ENCODE measurements at places on chromosomes 7 and 10. TPM values are rescaled to one million over a fixed set of nuclear protein-coding genes. Genes with fewer than 3 reads are reported as not detected.

- no peak for ATAC-seq
Measured at GRCh38 chr10:113157441-113157840, 207.4 kb downstream of the TCF7L2 start.

DNA sequence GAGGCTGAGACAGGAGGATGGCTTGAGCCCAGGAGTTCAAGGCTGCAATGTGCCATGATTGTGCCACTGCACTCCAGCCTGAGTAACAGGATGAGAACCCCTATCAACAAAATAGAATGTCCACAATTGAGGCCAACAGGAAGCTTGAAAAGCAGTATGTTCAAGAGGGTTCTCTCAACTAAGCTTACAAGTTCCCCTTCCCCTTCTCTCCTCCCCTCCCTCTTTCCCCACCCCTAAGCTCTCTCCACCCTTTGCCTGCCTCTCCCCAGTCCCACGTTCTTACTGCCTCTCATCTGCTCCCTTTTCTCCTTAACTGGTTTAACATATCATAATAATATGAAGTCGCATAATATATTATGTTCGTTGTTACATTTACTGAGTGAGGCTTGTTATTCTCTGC lies 35.4 kb downstream of the KIAA1549 start:
- no peak for ATAC-seq

DNA sequence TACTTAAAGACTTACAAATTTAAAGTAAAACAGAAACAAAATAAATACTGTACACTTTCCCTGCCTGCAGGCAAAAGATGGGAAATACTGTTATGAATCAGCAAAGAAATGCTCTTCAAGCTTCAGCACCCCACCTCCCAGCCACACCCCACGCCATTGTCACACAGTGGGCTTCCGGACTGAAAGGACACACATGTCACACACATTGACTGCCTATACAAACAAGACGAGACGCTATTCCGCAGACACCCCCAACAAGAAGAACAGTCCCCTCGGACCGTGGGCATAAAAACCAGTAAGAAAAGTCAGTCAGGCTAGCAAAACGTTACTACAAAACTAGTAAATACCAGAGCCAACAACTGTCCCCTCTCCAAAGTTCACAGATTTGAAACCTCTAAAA lies 22.2 kb upstream of the PARP12 start:
- peak; percentile 81 for ATAC-seq

GRCh38 chr10:17412323-17412722 lies 42.1 kb downstream of the ST8SIA6 start:
- no peak for ATAC-seq

DNA sequence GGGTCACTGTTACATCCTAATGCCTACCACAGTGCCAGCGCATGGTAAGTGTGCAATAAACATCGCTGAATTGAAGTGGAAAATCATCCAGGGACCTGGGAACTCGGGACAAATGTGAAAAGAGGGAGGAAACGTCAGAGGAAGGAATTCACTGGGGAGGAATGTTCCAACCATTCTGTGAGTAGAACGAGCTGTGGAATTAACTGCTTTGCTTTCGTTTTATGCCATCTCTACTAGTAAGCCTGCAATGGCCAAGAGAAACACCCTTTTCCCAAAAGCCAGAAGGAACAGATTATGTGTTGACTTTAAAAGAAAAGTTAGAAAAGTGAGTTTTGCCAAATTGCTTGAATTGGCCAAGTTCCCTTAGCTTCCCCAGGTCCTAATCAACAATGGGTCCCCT lies 1044.9 kb downstream of the TYW1 start:
- no peak for ATAC-seq

GRCh38 chr7:120775755-120776154 lies 82.2 kb downstream of the TSPAN12 start:
- ATAC-seq = peak; percentile 22

Gene PRKCQ
- 1.8 TPM for total RNA-seq

- no peak for ATAC-seq
Measured at GRCh38 chr7:28500138-28500537, 87.8 kb downstream of the CREB5 start.

GRCh38 chr7:96414931-96415292 lies 93.0 kb upstream of the SLC25A13 start:
- ATAC-seq = no peak

GRCh38 chr7:14125998-14126397 lies 136.5 kb upstream of the ETV1 start:
- ATAC-seq = no peak

GRCh38 chr7:64992971-64993370 lies 2.1 kb upstream of the ZNF117 start:
- no peak for ATAC-seq

- ATAC-seq = no peak
Measured at GRCh38 chr7:112940314-112940732, 146.3 kb downstream of the GPR85 start.

DNA sequence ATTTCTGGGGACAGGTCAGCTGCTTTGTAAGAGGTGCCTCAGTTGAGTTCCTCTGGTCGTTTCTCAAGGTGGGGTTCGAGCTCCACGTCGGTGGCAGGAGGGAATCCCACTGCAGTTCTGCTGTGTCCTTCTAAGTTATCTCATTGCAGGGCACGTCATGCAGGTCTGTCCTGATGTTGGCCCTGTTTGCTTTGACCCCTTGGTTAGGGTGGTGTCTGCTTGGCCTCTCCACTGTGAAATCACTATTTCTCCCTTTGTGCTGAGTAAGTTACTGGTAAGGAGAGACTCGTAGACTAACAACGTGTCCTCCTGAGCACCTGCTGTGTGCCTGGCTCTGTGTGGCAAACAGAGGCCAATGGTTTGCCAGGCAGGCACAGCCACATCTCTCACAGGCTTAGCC lies 372.9 kb upstream of the ZMIZ1 start:
- ATAC-seq = no peak

- no peak for ATAC-seq
Measured at GRCh38 chr7:44824894-44825526, 22.9 kb downstream of the H2AZ2 start.

GRCh38 chr10:74289951-74290350 lies 138.9 kb downstream of the ADK start:
- no peak for ATAC-seq

- no peak for ATAC-seq
Measured at GRCh38 chr7:51357821-51358220, 41.2 kb upstream of the COBL start.

DNA sequence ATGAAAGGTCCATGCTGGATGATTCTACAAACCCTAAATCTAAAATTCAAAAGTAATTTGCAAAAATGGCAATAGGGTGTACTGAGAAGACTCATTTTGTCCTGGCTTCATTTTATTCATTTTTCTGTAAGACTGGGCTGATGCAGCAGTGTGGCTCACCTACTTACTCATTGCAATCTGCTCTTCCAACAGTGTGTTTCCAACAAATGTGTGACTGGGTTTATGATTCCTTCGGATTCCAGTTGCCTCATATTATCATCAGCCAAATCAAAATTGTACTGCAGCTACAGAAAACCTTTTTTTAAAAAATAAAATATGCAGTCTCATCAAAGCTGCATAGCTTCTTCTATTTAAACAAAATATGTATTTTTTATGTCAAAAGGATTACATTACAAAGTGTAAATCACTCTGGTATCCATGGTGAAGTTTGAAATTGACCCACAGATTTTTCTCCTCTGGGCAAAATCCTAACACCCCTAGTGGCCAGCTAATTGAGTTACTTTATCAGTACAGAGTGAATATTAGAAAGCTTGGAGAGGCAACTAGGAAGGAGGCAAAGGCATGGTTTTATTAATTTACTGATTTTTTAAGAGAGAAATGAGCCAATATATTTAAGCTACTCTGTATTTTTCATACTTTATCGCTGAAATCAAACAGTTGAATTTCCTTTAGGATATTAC lies 390.3 kb downstream of the MAGI2 start:
- no peak for ATAC-seq

DNA sequence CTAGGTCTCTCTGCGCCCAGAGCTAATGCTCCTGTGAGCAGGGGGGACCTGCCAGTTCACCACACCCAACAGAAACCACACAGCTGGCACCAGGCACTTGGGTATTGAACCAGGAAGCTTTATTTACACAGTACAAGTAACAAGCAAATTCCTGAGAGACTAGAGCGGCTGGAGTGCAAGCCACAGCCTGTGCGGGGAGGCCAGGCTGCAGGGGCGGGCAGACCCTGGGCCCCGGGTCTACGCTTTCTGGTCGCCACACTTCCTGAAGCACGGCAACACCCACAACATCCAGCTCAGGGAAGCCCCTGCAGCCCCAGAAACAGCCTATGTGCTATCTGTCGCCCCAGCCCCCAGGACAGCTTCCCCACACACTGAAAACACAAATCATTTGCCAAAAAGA lies 125.0 kb downstream of the FAM53B start:
- peak; percentile 38 for ATAC-seq

Gene HNRNPF
- 71.1 TPM for total RNA-seq

Gene IFIT1B
- 0.55 TPM for total RNA-seq

Gene HYAL4
- not detected for total RNA-seq

GRCh38 chr7:88922944-88923343 lies 127.4 kb upstream of the TEX47 start:
- no peak for ATAC-seq

DNA sequence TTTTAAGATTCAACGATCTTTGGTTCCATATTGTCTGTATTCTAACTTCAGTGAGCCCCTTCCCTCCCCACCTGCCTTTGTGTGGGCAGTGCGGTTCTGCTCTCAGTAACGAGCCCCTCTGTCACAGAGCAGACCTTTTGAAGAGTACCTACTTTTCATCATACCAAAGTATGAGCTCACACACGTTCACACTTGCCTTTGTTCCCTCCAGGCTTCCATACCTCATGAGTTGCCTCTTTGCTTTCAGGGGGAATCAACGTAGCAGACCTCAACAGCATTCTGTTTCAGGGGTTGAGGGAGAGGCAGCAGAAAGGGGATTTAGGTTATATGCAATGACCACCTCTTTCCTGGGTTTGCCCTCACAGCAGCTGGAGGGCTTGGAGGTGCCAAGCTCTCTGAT lies 211.4 kb upstream of the MDFIC start:
- no peak for ATAC-seq

Gene CPN1
- total RNA-seq = 0.87 TPM

Gene PSAP
- total RNA-seq = 451 TPM

Gene ASZ1
- total RNA-seq = not detected

DNA sequence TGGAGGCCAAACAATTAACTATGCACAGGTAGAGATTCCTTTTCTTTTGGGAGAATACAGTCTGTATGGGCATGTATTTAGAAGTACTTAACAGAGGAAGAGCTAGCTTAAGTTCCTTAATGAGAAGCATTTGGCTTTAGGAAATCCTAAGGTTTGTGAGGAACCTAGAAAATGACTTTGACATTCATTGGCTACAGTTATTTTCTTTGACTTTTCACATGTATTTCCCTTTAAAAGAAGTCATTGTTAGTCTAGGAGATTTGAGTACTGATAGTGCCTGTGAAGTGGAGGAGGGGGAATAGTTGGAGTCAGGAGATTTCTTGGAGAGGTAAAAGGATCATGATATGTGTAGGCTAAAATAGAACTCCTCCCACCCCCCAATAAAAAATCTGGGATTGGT lies 3.6 kb downstream of the HELLS start:
- no peak for ATAC-seq

DNA sequence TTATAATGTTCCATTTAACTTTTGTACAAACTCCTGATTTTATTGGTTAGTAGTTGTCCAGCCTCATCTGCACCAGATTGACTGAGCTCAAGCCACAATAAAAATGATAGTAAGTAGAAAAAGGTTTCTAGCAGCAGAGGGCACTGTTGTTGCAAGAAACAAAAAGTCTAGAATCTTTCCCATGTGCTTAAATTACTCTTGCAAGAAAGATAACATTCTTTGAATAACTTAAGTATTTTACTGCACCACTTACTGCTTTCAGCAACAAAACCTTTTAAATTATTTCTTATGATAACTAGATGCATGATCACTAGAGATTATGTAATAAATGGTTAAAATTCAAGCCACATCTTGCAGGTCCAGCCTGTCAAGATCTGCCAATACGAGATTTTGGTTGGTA lies 27.0 kb downstream of the LMOD2 start:
- ATAC-seq = no peak

All from motor neuron (in vitro differentiated cells).